Stimulated activated CD8-positive, alpha-beta memory T cell treated with anti-CD3 and anti-CD28 coated beads, Interleukin-12 subunit alpha, Interleukin-12 subunit beta, amount 100 ng/mL, for 1 hour (primary cell): ENCODE measurements at places on chromosomes 5 and 9.

GRCh38 chr5:133744051-133744959, 132.0 kb upstream of the FSTL4 start:
- no peak for DNase-seq

DNA sequence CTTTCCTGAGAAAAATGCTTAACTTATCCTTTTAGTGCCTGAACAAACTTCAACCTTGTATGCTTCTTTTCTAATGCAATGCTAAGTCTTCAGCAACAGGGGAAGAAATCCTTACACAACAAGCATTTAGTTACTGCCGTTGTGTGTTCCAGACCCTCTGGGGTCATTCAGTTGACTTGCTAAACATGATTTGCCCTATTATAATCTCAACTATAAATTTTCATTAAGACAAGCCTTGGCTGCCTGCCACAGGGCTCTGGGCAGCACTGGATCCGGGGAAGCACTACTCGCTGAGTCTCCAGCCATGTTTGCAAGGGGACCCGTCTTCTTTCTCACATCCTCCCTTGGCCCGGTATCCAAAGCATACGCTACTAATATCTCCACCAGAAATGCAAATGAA, 58.1 kb downstream of the PTCH1 start:
- no peak for DNase-seq

GRCh38 chr5:179875741-179876609, 17.4 kb upstream of the MRNIP start:
- no peak for DNase-seq

GRCh38 chr5:17118631-17119030, 98.8 kb upstream of the BASP1 start:
- no peak for DNase-seq

GRCh38 chr5:124262470-124262869, 484.0 kb downstream of the ZNF608 start:
- no peak for DNase-seq

DNA sequence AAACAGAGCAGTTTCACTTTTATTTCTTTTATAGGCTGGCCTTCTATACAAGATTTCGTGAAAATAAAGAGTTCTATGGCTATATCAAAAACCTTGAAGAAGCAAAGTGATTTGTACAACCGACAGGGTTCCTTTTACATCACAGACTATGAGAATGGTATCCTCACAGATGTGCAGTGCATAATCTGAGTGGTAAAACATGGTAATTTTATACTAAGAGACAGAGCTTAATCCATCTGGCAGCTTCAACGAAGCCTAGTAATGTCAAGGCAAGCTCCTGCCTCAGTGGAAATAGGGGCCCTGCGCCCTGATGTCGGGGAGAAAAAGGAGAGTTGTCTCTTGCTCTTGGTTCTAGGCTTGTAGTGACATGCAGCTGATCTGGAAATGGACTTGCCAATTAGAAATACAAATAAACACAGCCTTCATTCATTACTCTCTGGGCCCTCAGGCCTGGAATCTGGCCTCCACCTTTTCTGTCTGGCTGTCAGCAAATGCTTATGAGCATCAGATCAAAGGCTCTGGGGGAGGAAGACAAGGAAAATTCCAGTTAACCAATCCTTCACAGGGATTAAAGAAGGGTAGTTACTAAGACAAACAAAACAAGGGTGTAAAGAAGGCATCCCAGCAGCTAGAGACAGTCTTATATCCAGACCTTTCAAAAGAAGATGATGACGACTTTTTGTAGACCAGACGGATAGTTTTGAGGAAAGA, 33.6 kb upstream of the TRIM32 start:
- no peak for DNase-seq

DNA sequence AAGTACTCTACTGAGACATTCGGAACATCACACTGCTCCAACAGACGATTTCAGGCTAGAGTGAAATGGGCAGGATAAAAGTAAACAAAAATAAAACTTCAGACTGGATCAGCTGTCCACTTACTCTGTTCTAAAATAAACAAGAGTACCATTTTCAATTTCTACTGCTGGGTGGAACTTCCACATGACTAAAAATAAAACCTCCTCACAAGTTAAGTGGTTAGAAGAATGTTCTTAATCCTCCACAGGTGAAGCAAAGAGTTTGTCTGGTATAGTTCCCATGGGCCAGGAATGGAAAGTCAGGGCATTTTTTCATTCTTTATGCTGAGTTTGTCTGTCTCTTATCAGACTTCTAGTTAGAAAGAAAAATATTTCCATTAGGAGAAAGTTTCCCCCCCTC, 15.7 kb downstream of the NUDT12 start:
- DNase-seq: no peak

GRCh38 chr9:32565967-32566366, 7.0 kb downstream of the NDUFB6 start:
- no peak for DNase-seq

GRCh38 chr5:106510321-106510720, 1160.4 kb downstream of the EFNA5 start:
- no peak for DNase-seq

GRCh38 chr9:32258482-32258881, 126.0 kb upstream of the ACO1 start:
- DNase-seq: no peak

DNA sequence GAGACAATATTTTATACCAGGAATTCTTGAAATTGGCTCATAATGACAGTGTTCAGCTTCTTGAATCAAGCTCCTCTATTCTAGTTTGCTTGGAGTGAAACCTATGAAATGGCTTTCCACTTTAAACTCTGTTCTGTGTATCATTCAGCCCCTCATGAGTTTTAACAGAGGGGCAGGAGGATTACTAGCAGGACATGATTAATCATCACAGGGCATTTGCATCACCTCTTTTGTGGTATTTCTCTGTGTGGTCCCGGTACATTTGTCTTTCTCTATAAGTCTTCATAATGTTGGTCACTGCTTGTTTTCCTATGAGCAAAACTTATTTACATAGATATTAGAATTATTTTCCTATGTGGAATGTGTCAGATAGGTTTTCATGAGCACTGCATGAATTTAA, 21.2 kb downstream of the CAST start:
- no peak for DNase-seq

- no peak for DNase-seq
Measured at GRCh38 chr9:129557192-129558036, 63.5 kb downstream of the C9orf50 start.

DNA sequence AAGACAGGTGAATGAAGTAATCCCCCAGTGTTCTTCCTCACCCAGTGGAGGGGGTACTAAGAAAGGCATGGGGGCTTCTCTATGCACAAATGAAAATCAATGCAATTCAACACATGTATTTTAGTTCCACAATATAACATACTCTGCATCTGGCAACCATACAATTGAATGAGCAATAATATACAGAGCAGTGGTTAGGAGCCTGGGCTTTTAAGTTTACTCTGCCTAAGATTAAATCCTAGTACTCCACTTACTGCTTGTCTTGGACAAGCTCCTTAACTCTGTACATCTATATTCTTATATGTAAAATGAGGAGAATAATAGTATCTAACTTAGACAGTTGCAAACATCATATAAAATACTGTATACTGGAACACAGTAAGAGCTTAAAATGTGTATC, 195.4 kb upstream of the TRIM32 start:
- DNase-seq: no peak

DNA sequence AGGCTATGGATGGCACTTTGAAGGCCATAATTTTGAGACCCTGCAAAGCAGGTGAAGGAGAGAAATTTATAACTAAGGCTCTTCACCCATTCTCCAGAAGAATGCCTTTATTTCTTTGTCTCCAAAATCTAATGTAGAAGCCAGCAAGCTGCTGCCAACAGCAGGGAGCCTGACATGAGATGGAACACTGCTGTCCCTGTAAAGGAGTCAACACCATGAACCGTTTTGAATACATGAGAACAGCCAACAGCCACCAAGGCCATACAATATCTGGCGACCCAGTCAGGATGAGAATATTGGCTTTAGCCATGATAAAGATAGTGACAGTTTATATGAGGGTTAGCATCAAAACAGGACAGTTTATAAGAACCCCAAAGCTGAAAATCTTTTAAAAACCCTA, 121.2 kb upstream of the LIFR start:
- no peak for DNase-seq

GRCh38 chr5:150448952-150449516, 505 bp downstream of the RPS14 start:
- no peak for DNase-seq

GRCh38 chr9:20872340-20872977, 159.0 kb downstream of the HACD4 start:
- DNase-seq: no peak

- DNase-seq: no peak
Measured at GRCh38 chr5:60842871-60843385, 1.1 kb downstream of the ELOVL7 start.

DNA sequence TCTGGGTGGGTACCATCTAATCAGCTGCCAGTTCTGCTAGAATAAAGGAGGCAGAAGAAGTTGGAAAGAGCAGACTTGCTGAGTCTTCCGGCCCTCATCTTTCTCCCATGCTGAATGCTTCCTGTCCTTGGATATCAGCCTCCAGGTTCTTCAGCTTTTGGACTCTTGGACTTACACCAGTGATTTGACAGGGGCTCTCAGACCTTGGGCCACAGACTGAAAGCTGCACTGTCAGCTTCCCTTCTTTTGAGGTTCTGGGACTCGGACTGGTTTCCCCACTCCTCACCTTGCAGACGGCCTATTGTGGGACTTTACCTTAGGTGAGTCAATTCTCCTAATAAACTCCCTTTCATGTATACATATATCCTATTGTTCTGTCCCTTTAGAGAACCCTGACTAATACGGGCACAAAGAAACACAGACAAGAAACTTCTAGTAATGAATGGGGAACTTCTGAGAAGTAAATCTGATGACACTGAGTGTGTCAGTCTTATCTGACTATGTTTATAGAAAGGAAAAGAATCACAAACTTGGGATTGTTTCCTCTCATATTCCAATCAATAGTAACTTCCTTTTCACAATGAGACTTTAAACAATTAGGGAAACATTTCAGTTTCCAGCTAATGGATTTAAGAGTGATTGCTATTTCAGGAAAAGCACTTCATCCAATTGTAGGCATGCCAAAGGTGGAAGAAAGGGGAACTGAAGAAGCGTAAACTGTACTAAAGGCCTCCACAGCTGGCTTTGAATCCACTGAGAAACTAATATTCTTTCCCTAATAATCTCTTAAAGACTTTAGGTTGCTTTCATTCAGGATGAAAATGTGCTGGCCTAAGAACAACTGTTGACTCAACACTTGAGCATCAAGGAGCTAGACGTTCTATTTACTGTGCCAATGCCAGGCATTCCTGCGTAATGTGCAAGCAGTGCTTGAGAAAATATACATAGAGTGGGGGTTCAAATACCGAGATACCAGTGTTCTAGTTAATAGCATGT, 127.9 kb upstream of the PTGER4 start:
- DNase-seq: no peak

DNA sequence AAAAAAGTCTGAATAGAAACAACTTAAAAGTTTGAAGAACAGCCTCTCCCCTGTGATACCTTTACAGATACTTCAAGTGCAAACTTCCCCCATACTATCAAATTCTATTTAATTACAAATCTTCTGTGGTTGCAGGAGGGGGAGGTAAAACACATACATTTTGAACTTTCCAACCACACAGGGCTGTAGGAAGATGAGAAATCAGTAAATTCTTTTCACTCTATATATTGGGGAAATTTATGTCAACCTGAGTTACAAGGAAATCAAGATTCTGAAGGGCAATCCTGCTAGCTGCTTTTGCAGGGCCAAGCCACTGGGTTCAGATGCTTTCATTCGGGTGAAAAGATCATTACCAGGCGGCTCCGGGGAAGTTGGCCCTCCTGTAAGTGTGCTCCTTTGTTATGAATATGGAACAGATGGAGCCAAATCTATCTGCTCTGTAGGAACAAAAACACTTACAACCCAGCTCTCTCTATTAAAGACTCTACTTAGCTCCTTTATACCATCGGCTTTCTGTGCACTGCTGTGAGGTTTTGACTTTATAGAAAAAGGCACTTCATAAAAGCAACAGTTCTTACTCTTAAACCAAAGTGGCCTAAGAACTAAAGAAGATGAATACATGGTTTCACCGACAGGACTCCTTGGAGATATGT, 269.1 kb downstream of the EFNA5 start:
- no peak for DNase-seq

DNA sequence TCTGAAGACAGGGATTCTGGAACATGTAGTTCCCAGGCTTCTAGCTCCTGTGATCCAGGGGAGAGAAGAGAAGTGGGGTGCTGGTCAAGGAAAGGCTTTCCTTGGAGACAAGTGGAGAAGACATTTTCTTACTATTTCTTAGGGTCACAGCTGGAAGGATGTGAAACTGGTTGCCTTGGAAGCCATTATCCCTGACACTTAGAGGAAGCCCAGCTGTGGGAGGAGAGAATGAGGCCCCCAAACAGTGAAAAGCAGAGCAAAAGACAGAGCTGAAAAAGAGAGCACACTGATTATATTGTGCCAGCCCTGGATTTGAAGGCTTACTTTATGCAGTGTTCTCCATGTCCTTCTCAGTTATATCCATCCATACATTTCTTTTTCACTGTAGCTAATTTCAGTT, 17.5 kb upstream of the SHB start:
- DNase-seq: no peak

GRCh38 chr5:174145821-174146220, 100.3 kb downstream of the NSG2 start:
- no peak for DNase-seq

DNA sequence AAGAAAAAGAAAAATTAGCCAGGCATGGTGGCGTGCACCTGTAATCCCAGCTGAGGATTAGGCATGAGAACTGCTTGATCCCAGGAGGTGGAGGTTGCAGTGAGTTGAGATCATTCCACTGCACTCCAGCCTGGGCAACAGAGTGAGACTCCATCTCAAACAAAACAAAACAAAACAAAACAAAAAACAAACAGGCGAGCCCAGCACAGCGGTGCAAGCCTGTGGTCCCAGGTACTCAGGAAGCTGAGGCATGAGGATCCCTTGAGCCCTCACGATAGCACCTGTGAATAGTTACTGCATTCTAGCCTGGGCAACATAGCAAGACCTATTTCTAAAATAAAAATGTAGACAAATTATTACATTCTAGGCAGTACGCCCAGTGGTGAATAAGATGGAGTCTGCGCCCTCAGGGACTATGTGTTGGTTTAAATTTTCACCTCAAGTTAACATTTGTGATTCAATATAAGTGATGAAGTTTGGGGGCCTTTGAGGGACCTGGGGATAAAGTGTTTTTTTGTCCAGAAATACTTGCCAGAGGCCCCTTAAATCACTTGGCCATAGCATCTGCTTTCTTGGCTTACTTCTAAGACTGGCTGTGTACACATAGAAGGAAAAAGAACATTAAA, 3.4 kb upstream of the GAPVD1 start:
- DNase-seq: no peak

DNA sequence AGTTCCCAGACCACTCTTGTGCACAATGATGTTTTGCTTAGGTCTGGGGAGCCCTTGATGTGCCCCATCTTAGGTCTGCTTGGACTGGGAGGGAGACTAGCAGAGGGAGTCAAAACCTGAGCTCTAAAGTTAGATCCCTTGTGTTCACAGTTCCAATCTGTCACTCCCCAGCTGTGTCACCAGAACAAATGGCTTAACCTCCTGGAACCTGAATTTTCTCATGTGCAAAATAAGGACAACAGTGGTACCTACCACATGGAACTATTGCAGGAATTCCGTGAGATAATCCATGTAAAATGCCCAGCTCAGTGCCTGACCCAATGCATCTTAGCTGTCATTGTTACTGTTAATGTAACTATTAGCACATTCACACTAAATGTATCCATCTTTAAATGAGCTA, 45.5 kb downstream of the GALNT10 start:
- no peak for DNase-seq

GRCh38 chr5:140130949-140131733, 5.4 kb downstream of the IGIP start:
- DNase-seq: no peak

GRCh38 chr5:164345853-164346252, 840.4 kb downstream of the MAT2B start:
- no peak for DNase-seq

GRCh38 chr5:11110128-11110527, 349.1 kb upstream of the DAP start:
- no peak for DNase-seq
